CD8-positive, alpha-beta T cell (primary cell): ENCODE measurements at places on chromosomes 1 and 21.

- no peak for DNase-seq
Measured at GRCh38 chr1:8342325-8342724, 24.4 kb downstream of the SLC45A1 start.

DNA sequence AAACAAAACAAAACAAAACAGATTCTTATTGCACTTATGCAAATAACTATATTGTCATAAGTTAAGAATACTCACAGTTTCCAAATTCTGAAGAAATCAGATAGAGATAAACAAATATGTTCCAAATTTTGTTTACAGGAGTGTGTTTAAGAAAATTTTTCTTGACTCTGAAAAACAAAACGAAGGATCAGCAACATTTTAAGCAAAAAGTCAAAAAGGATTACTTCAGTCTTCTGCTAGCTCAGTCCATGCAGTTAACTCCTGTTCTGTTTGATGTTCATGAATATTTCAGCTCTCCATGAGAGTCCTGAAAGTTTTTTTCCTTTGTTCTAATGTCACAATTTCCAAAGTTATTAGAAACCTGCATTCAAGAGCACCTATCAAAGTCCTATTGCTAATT, 33.2 kb upstream of the KLF18 start:
- no peak for DNase-seq

- no peak for DNase-seq
Measured at GRCh38 chr21:36550761-36551160, 70.8 kb upstream of the CLDN14 start.

GRCh38 chr1:179871940-179872339, 5.7 kb downstream of the TOR1AIP2 start:
- DNase-seq = no peak

GRCh38 chr1:180579961-180580611, 21.3 kb downstream of the OVAAL start:
- DNase-seq = no peak

DNA sequence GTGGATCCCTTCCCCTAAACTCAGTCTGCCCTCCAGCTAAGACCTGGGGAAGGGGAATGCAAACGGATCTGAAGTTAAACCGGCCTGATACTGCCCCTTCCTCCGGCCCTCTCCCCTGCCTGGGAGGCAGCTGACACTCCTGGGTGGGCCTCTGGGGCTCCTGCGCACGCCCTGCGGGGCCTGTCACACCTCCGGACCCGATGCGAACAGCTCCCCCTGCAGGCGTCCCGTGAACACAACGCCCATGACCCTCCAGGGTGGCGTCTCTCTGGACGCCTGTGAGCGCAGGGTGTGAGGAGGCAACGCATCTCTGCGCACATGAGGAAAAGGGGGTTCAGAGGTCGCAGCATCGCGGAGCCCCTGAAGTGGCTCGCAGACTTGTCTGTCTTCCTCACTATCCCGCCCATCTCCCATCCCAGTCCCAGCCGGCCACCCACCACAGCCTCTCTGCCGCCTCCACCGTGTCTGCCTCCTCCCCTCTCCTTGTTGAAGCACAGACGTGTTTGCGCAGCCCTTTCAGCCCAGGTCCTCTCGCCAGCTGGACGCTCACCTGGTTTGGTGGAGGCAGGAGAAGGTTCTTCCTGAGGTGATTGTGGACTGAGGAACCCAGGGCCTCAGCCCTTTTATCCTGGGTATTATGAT, 421 bp upstream of the LCE3A start:
- no peak for DNase-seq

GRCh38 chr1:118084400-118084799, 100.6 kb downstream of the SPAG17 start:
- DNase-seq = no peak

- no peak for DNase-seq
Measured at GRCh38 chr1:185539277-185539943, 194.8 kb upstream of the HMCN1 start.

DNA sequence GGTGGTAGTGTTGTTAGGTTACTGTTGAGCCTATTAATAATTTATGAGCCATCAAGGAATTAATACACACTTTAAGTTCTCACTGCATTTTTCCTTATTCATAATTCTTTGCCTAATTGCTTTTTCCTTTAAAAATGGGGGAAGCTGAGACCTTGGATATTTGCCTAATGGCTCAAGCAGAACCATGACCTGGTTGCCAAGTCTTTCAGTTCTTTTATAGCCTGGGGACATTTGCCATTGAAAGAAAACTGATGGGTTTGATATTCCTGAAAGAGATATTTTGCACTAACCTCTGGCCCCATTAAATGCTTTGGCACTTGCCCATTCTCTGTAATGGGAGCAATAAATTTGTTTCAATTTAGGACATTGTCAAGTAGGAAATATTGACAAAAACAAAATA, 18.5 kb upstream of the LRRC53 start:
- DNase-seq = no peak

DNA sequence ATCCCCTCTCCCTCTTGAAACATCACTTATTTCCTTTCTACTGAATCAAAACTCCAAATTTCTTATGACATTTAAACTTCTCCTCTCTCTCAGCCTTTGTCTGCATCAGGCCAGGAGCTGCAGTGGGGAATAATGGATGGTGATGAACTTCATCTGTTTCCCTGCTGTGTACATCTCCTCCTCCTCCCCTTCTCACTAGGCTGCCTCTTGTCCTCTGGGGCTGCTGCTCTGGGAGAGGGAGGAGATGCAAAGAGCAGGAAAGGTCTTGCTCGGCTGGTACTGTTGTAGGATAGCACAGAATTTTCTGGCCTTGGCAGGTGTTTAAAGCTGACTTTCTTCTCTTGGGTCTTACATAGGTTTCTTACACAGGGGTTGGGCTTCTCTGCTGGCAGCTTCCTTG, 31.1 kb upstream of the FMOD start:
- DNase-seq = no peak

DNA sequence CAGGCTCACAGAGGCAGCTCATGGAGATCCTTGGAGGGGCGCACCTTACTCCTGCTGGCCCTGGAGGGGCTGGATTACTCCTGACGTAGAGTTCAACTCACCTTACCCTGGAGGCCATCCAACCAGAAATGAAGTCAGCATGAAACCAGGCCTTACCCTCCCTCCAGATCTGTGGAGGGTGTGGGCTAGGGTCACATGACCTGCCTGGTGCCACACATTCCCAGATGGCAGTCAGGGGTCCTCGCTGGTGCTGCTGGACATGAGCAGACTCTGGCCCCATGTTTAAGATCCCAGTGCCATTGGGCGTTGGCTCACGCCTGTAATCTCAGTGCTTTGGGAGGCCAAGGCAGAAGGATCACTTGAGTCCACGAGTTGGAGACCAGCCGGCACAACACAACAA, 4.5 kb downstream of the C21orf58 start:
- no peak for DNase-seq

DNA sequence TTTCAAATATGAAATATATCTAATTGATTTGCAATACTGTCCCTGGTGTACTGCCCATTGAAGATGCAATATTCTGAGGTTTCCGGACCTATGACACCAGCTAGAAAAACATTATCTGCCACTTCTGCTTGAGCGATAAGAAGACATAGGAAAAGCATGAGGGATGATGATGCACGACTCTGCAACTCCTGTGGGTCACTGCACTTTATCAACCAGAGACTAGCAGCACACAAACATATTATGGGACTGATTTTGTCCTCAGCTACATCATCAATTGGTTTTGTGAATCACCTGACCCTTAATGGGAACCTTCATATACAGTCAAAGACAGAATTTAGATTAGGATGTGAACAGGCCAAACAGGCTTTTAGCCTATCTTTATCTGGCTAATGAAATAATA, 13.8 kb upstream of the KCNA3 start:
- DNase-seq = no peak
